ENCODE measurements at places on chromosomes 16 and 17. TPM values are rescaled to one million over a fixed set of nuclear protein-coding genes. Genes with fewer than 3 reads are reported as not detected.

- no peak for DNase-seq
Observed at GRCh38 chr16:85782451-85782850, 16.9 kb downstream of the EMC8 start.

GPR139 gene
- total RNA-seq, result not detected

- DNase-seq, result no peak
Observed at GRCh38 chr17:1608676-1609075, 20.0 kb downstream of the SLC43A2 start.

- DNase-seq, result peak; percentile 55
Observed at GRCh38 chr17:80364091-80364691, 50.8 kb upstream of the ENDOV start.

Data from glutamatergic neuron (in vitro differentiated cells).